ENCODE measurements at places on chromosomes 1 and 21.

GRCh38 chr21:25350056-25350455, 257.2 kb downstream of the MRPL39 start:
- DNase-seq = peak; percentile 70

- no peak for DNase-seq
These were observed 1.2 kb downstream of the SAMD11 start for GRCh38 chr1:924656-925560.

GRCh38 chr1:68481041-68481440, 15.8 kb downstream of the DEPDC1 start:
- DNase-seq = no peak

GRCh38 chr1:172843444-172843843, 184.5 kb downstream of the FASLG start:
- no peak for DNase-seq

DNA sequence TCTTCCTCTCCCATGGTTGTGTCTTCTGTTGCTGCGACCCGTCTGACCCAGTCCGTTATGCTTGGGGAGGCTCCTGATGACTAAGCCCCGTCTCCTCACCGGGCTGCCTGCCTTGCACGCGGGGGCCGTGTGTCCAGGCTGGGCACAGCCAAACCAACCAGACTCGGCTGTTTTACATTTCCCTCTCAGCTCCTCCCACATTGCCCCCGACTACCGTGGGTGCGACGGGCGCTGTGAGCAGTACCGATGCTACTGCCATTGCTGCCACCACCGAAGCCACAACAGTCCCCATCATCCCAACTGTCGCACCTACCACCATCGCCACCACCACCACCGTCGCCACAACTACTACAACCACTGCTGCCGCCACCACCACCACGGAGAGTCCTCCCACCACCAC, 46.0 kb upstream of the CNTN2 start:
- DNase-seq = no peak

GRCh38 chr1:179322557-179322956, 29.0 kb downstream of the SOAT1 start:
- DNase-seq = no peak

DNA sequence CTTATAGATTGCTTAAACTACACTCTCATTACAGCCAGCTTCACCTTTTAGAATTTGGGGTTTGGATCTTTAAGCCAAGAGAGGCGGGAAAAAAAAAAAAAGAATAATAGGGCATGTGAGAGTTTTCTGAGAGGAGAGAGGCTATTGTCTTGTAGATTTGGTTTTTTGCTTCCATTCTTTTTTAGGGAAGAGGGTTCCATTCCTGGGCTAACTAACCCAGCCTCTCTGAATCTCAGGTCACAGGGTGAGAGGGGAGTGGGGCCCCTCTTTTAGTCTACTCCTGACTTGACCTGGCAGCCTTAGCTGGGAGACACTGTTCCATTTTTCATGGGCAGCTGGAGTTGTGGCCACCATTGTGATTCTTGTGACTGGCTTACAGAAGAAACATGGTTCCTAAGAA, 24.2 kb downstream of the PBX1 start:
- DNase-seq = no peak

GRCh38 chr1:178566187-178566586, 53.3 kb downstream of the TEX35 start:
- no peak for DNase-seq

DNA sequence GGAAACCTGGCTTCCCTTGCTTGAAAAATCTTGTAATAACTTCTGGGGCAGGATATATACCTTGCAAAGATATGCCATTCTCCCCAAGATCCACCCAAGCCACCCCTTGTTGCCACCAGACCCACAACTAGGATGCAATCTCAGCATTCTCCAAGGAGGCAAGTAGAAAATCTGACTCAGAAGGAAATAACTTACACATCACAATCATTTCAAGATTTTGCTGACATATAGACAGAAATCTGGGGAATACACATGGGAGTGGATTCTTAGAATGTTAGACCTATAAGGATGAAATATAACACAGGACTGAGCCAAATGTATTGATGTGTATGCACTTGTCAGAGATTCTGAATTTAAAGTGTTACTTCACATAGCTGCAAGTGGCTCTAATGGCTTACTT, 14.8 kb upstream of the ZDHHC18 start:
- no peak for DNase-seq

GRCh38 chr1:196661345-196661744, 9.5 kb downstream of the CFH start:
- DNase-seq = no peak

DNA sequence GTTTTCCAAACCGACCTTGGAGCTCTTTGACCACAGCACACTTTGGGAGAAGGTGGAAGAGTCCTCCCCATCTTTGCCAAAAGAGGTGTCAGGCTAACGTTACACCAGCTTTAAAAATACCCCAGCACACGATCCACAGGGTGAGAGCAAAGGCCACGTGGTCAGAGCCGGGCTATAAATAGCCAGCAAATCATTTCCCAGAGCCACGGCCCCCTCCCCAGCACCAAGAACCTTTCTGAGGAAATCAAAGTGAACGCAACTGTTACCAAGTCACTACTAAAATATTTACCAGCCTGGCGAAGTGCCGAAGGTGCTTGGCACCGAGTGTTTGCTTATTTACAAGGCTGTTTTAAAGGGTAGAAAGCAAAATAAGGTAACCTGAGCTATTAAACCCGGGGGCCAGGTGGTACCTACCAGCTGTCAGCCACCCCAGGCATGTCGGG, 72.4 kb downstream of the CASZ1 start:
- DNase-seq = no peak

Measured in amniotic stem cell (primary cell).